ENCODE measurements at places on chromosomes 13 and 19. TPM values are rescaled to one million over a fixed set of nuclear protein-coding genes. Genes with fewer than 3 reads are reported as not detected.

SULT2B1 gene
- 0.13 TPM for polyA plus RNA-seq

GRCh38 chr13:52665325-52665724 is 12.7 kb downstream of the SUGT1 start:
- DNase-seq: no peak

TTC9B gene
- polyA plus RNA-seq: not detected

DNA sequence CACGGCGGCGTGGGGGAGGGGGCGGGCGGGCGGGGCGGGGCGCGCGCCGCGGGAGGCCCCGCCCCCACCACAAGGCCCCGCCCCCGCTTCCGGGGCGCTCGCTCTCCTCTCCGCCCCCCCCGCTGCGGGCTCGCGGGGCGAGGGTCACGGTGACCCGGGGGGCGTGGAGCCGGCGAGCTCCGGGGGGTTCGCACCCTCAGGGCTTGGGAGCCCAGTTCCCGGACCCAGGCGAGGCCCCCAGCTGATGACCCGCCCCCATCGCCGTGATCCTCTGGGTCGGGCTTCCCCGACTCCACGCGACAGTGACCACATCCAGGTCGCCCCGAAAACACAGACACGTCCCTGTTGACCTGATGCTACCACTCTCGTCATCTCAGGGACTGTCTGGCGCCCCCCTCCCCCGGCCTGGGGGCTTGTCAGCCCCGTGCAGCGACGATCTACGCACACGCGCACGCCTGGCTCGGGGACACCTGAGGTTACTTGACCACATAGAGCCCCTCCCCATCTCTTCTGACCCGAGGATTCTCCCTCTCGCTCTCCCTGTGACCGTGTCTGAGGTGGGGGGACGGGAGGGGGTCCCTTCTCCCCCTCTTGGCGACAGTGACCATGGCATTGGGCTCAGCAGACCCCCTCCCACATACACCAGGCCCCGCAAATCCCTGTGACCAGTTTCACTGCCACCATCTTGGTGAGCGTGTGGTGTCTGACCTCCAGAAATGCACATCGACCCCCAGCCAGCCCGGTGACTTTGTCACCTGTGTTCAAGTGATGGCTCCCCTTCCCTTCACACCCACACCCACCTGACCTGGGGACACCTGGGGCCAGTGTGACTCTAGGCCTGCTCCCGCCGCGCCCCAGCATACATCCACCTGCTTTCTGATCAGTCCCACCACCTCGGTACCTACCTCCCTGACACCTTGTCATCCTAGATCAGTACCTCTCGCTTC is 670 bp downstream of the MAP2K7 start:
- DNase-seq: no peak

DNA sequence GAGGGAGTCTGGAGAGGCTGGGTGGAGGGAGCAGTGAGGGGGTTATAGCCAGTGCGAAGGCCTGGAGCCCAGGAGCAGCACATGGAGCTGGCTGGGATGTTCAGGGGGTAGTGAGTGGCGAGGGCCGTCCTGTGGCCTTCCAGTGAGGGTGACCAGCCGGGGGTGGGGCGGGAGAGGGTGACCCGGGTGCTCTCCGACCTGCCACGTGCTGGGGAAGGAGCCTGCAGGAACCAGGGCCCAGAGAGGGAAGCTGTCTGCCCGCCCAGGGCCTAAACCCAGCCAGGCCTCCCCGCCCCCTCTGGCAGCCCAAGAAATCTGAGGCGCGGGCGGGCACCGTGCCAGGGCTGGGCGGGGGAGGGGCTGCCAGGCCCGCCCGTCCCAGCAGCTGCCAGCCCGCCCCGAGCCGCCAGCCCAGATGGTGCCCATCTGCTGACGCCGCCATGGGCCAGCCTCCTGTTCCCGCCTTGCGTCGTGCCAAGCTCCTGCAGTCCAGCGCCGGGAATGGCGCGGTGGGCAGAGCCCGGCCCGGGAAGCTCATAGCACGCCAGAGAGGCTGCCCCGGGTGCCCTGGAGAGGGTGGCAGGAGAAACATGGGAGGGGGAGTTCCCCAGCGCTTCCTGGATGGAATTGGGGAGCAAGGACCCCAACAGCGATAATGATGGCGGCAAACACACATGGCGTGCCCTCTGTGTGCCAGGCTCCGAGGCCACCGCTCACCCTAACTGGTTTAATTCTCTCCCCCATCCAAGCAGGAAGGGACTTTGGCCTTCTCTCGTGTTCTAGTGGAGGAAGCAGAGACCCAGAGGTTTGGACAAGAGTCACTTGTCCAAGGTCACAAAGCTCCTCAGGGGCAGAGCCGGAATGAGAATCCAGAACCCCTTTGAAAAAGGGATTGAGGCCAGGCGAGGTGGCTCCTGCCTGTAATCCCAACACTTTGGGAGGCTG is 21.5 kb downstream of the NFIC start:
- DNase-seq: peak; percentile 79

TINCR gene
- not detected for polyA plus RNA-seq

EPS8L1 gene
- 3.7 TPM for polyA plus RNA-seq

- no peak for DNase-seq
Observed at GRCh38 chr13:72567566-72567965, 159.9 kb downstream of the MZT1 start.

TUBA3C gene
- polyA plus RNA-seq: 0.06 TPM

DNA sequence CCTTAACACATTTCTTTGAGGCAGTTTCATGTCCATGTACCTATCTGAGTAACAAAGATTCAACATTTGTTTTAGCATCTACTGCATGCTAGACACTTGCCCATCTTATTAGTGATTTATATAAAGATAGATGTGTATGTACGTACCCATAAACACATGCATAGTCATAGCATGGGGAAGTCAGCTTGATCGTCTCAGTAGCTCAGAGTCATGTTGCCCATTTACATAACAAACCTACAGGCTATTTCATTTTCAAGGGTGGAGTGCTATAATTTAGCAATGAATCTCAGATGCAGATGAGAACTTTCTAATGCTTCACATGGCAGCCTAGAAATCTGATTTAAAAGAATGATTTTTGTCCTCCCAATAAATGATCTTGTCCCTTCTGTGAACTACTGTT is 23.5 kb downstream of the FLT1 start:
- no peak for DNase-seq

DNA sequence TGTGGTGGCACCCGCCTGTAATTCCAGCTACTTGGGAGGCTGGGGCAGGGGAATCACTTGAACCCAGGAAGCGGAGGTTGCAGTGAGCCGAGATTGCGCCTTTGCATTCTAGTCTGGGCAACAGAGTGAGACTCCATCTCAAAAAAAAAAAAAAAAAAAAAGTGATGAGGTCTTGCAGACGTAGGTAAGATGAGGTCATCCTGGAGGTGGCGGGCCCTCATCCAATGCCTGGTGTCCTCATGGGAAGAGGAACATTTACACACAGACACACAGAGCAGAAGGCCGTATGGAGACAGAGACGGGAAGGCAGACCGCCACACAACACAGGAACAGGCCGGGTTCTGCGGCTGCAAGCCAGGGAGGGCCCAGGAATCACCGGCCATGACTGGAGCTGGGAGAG is 4.4 kb downstream of the CACTIN start:
- DNase-seq: no peak

DNA sequence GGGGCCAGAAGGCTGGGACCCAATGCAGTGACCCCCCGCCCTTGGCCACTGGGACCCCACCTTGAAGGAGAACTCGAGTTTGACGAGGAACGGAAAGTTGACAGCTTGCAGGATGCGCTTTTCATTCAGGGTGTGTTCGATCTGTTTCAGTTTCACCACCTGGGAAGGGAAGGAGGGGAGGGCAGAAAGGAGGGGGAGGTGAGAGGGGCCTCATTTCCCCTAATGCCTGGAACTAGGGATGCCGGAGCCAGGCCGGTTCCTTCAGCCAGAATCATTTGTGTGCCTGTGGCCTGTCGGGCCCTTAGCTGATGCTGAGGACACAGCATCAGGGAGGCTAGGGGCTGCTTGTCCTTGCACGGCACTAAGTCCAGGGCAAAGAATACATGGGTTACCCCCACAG is 12.2 kb upstream of the SAMD1 start:
- DNase-seq: no peak

KBTBD7 gene
- 2.8 TPM for polyA plus RNA-seq

- DNase-seq: no peak
Observed at GRCh38 chr13:45895881-45896280, 44.3 kb upstream of the SIAH3 start.

- DNase-seq: no peak
Observed at GRCh38 chr19:49455773-49456172, 2.7 kb downstream of the ALDH16A1 start.

DNA sequence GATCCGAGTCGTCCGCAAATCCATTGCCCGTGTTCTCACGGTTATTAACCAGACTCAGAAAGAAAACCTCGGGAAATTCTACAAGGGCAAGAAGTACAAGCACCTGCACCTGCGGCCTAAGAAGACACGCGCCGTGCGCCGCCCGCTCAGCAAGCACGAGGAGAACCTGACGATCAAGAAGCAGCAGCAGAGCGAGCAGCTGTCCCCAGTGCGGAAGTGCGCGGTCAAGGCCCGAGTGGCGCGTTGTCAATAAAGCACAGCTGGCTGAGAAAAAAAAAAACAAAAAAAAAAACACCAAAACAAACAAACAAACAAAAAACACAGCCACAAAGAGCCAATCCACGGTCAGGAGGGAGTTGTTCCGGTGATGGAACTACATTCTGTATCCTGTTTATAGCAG is 4.7 kb upstream of the GNA15 start:
- DNase-seq: no peak

GRCh38 chr19:39679791-39680168 is 24.1 kb downstream of the LGALS16 start:
- DNase-seq: no peak

- DNase-seq: peak; percentile 59
Observed at GRCh38 chr19:31448221-31448657, 99.0 kb upstream of the TSHZ3 start.

PRODH2 gene
- polyA plus RNA-seq: not detected

GRCh38 chr13:108210551-108210950 is 4.8 kb downstream of the LIG4 start:
- no peak for DNase-seq

DNA sequence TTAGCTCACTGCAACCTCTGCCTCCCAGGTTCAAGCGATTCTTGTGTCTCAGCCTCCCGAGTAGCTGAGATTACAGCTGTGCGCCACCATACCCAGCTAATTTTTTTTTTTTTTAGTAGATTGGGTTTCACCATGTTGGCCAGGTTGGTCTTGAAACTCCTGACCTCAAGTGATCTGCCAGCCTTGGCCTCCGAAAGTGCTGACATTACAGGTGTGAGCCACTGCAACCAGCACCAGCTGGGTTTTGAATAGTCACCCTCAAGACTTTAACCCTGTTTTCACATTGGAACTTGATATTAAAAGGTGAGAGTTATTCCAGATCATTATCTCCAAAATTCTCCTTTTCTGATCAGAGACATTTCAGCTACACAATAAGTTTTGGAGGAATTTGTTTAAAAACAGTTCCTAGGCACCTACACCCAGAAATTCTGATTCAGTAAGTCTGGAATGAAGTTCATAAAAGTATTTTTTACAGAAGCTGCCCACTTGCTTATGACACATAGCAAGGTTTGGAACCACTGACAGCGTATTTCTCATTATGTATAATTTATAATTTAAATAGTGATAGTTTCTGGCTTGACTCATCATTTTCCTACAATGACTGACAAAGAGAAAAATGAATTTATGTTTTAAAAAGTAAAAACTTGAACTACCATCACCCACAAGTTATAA is 417.3 kb downstream of the DIAPH3 start:
- no peak for DNase-seq

TRPM4 gene
- 100 TPM for polyA plus RNA-seq

GRCh38 chr13:80204642-80205041 is 136.3 kb downstream of the SPRY2 start:
- no peak for DNase-seq

DNA sequence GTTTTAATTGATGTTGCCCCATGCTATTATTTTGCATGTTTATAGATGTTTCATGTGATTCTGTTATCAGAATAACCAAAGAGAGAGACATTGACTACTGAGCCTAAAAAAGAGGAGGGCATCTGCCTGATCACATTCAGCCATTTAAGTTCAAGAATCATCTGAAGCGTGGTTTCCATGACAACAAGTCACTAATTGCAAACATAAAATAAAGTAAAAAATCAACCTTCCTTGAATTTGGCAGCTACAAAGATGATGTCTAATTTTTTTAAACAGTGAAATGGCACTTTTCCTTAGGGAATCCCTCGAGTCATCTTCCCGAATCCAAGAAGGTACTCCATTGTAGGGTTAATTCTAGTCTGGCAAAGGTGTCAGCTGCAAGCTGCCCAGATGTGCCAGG is 884.2 kb downstream of the DIAPH3 start:
- no peak for DNase-seq

GRCh38 chr13:76231522-76232167 is 595.5 kb downstream of the LMO7 start:
- no peak for DNase-seq

GRCh38 chr19:15323496-15324235 is 8.7 kb downstream of the BRD4 start:
- peak; percentile 45 for DNase-seq

CD177 gene
- 0.07 TPM for polyA plus RNA-seq

DNA sequence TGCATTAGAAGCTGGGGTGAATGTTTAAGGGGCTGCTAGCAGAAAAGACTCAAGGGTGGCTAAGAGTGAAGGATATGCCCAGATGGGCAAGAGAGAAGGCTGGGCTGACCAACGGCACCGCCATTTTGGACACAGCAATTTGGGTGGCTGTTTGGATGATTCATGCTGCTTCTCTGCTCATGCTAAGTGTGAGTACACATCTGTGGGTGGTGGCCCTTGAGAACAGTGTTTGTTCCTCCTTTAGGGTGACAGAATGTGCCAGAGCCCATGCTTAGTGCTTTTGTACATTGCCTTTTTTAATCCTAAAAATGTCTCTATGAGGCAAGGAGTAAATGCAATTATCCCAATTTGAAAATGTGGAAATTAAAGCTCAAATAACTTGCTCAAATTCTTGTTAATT is 9.8 kb downstream of the CBY2 start:
- DNase-seq: no peak

MEDAG gene
- 10.2 TPM for polyA plus RNA-seq

- DNase-seq: peak; percentile 86
Observed at GRCh38 chr13:110506859-110507566, 54.5 kb downstream of the RAB20 start.

MBD3L2 gene
- polyA plus RNA-seq: not detected

TTYH1 gene
- 1.8 TPM for polyA plus RNA-seq

- DNase-seq: no peak
Observed at GRCh38 chr13:59747529-59747928, 416.2 kb downstream of the DIAPH3 start.

- no peak for DNase-seq
Observed at GRCh38 chr19:2524840-2525723, 49.2 kb downstream of the GADD45B start.
